ENCODE measurements at places on chromosomes 16 and 17.

- DNase-seq, result no peak
These were observed 31.0 kb downstream of the CTCF start for GRCh38 chr16:67593288-67593687.

- DNase-seq, result no peak
These were observed 98.2 kb downstream of the ADAMTS18 start for GRCh38 chr16:77336637-77337036.

DNA sequence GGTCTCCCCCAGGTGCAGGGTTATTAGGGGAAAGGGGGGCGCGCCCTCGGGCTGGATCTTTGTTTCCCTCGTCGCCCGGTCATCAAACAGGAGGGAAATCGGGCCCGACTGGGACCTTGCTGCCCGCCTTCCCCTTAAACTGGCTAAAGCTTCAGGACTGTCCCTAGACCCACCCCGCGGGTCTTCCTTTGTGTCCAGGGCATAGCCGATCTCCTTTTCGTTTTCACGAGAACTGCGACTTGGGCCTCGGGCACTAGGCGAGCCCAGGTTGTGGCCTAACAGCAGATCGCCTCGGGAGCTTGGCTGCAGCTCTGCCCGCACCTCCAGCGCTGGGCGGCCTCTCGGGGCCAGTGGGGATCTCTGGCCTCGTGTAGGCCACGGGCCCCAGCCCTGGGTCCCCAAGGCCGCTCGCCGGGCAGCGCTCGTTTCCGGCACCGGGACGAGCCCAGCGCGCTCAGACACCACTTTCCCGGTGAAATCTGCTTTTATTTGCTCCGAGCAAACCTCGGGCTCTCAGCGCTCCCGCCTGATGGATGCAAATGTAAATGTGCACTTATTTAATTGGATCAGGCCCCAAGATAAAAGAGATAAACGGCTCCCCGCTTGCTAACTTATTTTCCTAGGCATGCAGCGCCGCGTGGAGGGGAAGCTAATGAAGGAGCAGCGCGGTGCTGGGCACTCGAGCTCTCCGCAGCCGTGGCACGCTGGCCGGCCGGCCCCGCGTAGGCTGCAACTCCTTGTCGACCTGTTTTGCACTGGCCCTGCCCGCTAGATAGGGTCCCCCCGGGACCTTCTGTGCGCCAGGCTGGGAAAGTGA is 7.8 kb downstream of the IRX5 start:
- DNase-seq, result no peak

GRCh38 chr17:35051183-35051578 is 12.3 kb downstream of the RFFL start:
- DNase-seq, result no peak

GRCh38 chr17:17818088-17818526 is 18.7 kb downstream of the SREBF1 start:
- DNase-seq, result no peak

- no peak for DNase-seq
These were observed 1.4 kb downstream of the DNASE1L2 start for GRCh38 chr16:2237493-2238149.

DNA sequence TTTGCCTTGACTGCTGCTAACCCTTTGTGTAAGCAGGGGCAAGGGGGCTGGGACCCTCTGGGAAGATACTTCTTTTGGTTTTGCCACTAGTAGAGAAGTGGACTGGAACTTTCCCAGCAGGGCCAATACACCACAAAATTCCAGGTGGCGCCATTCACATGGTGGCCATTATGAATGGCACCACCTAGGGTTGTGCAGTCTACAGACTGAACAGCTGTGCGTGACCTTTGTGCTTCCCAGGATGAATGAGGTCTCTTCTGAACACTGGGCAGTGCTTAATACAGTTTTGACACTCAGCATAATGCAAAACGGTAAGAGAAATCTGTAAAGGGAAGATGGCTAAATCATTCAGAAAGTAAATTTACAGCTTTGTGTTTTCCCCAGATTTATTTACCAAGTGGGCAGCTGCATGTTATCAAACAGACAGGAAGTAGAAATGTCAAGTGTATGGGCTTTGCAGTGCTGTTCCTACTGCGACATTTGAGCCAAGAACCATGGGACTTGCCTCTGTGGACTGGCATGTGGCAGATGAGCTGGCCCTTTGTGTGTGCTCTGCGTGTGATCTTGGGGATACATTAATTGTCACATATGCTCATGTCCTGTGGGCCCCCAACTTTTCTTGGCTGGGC is 9.2 kb downstream of the SYT17 start:
- DNase-seq, result peak; percentile 6

GRCh38 chr16:69306031-69306430 is 5.1 kb upstream of the VPS4A start:
- no peak for DNase-seq

- no peak for DNase-seq
These were observed 476.9 kb upstream of the GOT2 start for GRCh38 chr16:59210955-59211541.

GRCh38 chr16:77183137-77183536 is 7.9 kb upstream of the MON1B start:
- DNase-seq, result no peak

DNA sequence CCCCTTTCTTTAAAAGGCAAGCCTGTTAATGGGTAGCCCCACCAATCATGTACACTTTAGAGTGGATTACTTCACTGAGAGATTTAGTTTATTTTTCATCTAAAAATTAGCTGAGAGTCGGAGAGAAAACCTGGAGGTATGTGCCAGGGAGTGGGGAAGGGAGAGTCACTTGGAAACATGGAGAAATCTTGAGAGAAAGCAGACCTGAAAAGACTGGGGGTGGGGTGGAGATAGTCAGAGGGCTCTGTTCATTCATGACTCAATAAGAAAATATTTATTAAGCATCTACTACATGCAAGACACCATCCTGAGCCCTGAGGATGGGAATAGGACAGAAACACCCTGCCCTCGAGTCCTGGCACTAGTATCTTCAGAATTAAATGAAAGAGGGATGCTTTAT is 27.4 kb upstream of the RCVRN start:
- no peak for DNase-seq

- DNase-seq, result peak; percentile 32
These were observed 63.4 kb downstream of the ADCY9 start for GRCh38 chr16:4052801-4053293.

DNA sequence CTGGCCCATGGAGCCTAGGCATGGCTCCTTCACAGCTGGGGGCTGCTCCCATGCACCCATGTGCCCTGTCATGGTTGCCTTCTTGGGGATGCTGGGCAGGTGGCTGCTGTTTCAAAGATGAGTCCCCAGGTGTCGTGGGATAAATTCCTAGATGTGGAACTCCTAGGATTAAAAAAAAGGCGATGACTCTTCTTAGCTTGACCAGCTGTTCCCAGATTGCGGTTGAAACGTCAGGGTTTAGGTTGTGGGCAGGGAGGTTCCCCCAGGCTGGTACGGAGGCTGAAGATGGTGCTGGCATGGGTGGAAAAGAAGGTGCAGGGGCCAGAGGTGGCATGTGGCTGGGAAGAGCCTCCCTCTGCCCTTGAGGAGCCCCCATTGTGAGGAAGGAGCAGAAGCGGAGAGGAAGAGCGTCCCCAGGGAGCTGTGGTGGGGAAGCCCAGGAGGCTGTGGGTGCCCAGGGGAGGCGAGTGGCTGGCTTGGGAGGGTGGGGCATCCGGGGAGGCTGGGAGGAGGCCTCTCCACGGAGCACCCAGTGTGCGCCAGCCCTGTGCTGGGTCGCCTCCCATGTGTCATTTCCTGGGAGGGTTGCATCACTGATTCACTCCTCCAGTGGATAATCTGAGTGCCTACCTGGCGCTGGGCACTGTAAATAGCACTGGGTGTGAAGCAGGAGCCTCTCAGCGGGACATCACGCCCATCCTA is 7.5 kb upstream of the KCNJ12 start:
- DNase-seq, result no peak

- DNase-seq, result no peak
These were observed 5.4 kb upstream of the EFCAB13 start for GRCh38 chr17:47318197-47318918.

GRCh38 chr17:72118335-72119076 is 2.3 kb upstream of the SOX9 start:
- peak; percentile 30 for DNase-seq

DNA sequence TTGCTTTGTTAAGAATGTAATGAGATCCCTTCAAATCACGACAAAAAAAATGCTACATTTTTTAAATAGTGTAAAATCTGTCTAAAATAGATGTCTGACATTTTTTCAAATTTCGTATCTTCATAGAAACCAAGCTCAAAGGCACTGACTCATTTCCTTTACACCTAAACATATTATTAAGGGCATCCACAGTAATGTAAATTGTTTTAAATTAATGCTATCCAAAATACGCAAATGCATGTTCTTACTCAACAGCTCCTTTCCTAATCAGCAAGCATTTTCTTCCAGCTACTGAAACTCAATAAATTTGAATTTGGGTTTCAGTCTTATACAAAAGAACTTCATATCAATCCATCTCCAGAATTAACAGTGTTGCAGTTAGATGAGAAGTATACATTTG is 4.3 kb downstream of the C16orf87 start:
- DNase-seq, result no peak

- DNase-seq, result no peak
These were observed 28.9 kb downstream of the OR1D5 start for GRCh38 chr17:3034578-3034920.

- DNase-seq, result no peak
These were observed 11.4 kb upstream of the ITGAM start for GRCh38 chr16:31248344-31248743.

GRCh38 chr16:19696328-19696727 is 21.7 kb downstream of the KNOP1 start:
- peak; percentile 56 for DNase-seq

DNA sequence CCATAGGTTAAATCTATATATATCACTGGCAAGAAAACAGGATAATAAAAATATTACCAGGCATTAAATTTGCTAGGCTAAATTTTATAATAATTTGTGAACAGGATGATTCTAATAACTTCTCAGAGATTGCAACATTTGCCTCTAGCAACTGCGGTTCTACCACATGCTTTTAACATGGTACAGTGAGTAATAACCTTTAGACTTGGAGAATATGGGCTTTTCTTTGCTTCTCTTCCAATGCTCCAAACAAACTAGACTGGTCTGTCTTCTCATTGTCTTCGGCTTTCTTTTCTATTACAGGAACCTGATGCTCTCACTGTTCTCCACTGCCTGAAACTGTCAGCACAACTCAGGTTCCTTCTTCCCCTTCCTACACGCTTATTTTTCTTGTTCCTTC is 80.6 kb downstream of the CA4 start:
- no peak for DNase-seq

DNA sequence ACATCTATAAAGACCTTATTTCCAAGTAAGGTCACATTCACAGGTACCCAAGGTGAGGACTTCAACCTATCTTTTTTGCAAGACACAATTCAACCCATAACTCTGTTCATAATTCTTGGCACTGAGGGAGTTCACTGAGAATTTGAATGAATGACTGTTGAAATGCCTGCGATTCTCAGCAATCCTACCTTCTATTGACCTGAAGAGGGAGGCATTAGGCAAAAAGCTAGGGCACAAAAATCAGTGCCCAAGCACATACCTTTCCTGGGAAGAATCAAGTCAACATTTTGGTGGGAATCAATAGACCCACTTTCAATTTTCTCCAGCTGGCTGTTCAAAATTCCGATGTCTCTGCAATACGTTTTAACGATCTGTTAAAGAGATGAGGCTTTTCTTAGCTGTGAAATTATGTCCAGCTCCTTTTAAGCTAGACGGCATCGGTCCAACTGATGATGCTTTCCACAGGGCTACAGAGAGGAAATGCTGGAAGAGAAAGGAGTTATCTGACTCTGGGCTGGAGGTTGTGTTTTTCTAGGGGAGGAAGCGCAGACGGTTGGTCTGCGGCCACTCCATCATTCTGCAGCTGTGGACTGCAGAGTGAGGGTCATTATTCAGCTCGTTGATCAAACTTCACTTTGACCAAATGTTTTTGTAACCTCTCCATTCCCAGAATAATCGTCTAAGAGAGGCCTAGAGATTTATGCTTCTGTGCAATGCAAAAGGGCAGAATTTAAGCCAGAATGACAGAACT is 25.2 kb downstream of the BCO1 start:
- DNase-seq, result no peak

- DNase-seq, result no peak
These were observed 36.0 kb upstream of the CCL1 start for GRCh38 chr17:34398990-34399389.

Measured in SHP77 (cell line).